T-cell (primary cell): ENCODE measurements at places on chromosomes 12 and 14.

GRCh38 chr12:129762436-129762835 lies 141.4 kb downstream of the TMEM132D start:
- DNase-seq = no peak

GRCh38 chr12:27177706-27178105 lies 66.4 kb upstream of the STK38L start:
- no peak for DNase-seq

- no peak for DNase-seq
Observed at GRCh38 chr12:84599539-84599938, 313.1 kb downstream of the SLC6A15 start.

DNA sequence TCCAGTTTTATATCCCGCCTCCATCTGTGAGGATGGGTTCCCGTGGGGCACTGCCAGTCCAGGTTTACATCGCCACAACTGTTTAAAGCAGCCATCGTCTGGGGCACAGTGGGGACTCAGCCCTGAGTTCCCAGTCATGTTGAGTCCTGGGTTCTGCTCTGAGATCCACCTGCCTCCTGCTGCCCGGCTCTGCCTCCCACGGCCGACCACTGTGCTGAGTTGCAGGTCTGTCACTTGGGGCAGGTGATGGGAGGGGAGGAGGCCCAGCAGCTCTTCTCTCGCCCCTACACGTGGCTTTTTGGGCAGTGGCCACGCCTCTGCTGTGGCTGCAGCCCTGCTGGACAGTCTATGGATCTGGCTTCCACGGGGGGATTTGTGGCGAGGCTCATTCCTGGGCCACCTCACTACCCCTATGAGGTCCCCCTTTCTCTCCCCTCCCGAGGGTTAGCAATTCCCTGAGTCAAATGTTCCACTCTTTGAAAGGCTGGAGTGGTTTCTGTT lies 143.0 kb downstream of the ADGRD1 start:
- no peak for DNase-seq

- DNase-seq = no peak
Observed at GRCh38 chr12:43973993-43974392, 138.1 kb downstream of the TMEM117 start.

GRCh38 chr14:69666690-69667211 lies 55.4 kb downstream of the SUSD6 start:
- no peak for DNase-seq

GRCh38 chr12:3320881-3321509 lies 170.0 kb upstream of the PRMT8 start:
- no peak for DNase-seq

GRCh38 chr14:67748312-67748711 lies 46.6 kb downstream of the RDH12 start:
- no peak for DNase-seq

DNA sequence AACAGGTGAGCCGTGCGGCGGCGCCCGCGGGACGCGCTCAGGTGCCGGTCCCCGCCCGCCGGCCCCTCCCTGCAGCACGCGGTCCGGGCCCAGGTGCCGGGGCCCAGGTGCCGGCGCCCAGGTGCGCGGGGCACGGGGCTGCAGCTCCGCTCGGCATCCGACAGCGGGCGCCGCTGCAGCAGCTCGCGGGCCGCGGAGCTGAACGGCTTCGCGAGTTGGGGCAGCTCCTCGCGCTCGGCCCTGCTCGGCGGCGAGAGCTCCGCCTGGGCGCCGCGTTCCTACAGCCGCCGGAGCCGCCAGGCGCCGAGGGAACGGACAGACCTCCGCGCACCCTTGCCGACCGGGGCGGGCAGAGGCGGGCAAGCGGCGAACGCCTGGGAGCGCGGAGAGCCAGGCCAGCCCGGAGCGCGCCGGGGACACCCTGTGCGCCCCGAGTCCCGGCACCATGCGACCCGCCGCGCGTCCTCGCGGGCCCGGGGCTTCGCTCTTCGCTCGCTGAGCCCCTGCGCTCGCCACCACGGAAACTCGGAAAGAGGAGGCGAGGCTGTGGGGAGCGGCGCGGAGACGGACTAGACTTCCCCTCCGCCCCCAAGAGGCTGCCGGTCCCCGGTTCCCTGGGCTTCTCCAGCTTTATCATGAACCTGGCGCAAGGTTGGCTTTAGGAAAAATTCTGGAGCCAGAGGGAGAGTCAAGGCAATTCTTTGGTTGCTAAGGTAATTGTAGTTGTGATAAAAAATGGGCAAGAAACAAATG lies at the start of gene RGS6:
TSS of gene RGS6 (plus strand) at position 201 of the 753 bp plus-strand sequence.
- no peak for DNase-seq

DNA sequence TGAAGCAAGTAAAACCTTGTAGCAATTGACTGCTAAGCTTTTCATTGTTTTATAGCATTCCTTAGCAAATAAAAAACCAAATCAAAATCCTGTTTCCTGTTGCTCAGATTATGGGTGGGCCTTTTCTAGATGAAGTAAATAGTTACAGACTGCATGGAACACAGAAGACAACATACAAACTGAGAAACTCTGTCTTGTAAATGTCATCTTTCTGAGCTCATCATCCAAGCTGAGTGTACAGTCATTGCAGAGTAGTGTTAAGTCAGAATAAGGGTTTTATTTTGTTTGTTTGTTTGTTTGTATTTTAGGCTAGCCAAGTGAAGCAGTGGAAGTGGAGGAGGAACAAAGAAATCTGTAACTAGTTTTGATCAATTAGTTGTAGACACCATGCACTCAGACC lies 24.4 kb upstream of the BTG1 start:
- DNase-seq = no peak
